ENCODE measurements at places on chromosomes 16 and 17. TPM values are rescaled to one million over a fixed set of nuclear protein-coding genes. Genes with fewer than 3 reads are reported as not detected.

The AOC2 gene
- total RNA-seq, result 1.5 TPM

The FBXL19 gene
- 16.1 TPM for total RNA-seq

The G6PC1 gene
- total RNA-seq, result not detected

The ATAD5 gene
- 1.5 TPM for total RNA-seq

The ZNF652 gene
- total RNA-seq, result 53.2 TPM

The KRTAP4-9 gene
- total RNA-seq, result not detected

GRCh38 chr17:35104844-35105450 is 14.7 kb downstream of the RAD51D start:
- no peak overlapping the region for H3K27ac ChIP-seq
- no peaks in the 10 kb centered on the region for H3K4me1 ChIP-seq
- no peaks in the 10 kb centered on the region for H3K36me3 ChIP-seq
- DNase-seq, result no peak
- no peak overlapping the region for H3K4me3 ChIP-seq

DNA sequence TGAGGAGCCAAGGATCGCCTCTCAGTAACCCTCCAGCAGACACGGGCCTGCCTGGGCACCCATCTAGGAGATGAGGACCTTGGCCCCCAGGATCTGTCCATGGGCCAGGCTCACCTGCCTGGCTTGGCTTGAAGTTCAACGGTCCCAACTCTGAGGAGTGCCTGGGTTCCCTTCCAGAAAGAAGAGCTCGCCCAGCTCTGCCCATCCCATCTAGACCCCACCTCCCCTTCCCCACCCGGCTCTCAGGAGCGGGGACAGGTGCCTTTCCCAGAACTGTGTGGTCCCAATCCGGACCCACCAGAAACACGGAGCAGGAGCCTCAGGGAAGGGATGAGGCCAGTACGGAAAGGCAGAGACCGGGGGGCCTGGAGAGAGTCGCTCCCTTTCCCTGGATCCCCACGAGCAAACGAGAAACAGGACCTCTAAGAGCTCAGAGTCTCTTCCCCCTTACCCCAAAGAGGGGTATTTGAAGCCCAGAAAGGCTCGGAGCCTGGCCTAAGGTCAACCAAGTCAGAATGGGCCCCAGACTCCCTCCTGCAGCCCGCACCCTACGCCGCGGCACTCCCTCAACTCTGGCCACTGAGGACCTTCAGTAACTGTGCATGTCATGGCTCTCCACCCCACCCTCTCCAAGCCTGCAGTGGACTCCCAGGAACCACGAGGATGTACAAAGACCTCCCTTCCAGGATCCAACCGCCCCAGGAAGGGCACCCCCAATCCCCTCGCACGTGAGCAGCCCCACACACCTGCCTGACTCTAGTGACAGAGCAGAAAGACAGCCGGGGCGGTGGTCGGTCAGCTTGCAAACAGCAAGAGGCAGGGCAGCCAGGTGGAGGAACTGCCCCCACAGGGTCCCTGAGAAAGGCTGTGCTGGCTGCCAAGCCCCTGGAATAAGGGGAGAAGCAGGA is 5.4 kb downstream of the CLUH start:
- H3K36me3 ChIP-seq, result no peaks in the 10 kb centered on the region
- no peak overlapping the region for H3K27ac ChIP-seq
- DNase-seq, result no peak
- H3K4me3 ChIP-seq, result no peak overlapping the region

DNA sequence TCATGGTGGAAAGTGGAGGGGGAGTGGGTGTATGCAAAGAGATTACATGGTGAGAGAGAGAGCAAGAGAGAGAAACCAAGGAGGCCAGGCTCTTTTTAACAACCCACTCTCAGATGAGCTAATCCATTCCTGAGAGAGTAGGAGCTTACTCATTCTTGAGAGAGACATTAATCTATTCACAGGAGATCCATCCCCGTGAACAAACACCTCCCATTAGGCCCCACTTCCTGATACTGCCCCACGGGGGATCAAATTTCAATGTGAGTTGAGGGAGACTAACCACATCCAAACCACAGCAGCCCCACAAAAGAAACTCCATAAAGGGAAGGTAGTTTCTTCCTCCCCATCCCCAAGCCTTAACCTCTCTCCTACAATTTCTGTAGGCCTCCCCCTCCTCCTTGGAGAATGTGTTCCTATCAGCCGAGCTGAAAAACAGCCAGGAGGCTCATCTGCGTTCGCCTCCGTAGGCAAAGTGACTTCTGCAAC is 450.0 kb downstream of the NPIPA7 start:
- H3K4me3 ChIP-seq, result no peak overlapping the region
- no peak for DNase-seq
- H3K27ac ChIP-seq, result no peak overlapping the region
- no peaks in the 10 kb centered on the region for H3K36me3 ChIP-seq

DNA sequence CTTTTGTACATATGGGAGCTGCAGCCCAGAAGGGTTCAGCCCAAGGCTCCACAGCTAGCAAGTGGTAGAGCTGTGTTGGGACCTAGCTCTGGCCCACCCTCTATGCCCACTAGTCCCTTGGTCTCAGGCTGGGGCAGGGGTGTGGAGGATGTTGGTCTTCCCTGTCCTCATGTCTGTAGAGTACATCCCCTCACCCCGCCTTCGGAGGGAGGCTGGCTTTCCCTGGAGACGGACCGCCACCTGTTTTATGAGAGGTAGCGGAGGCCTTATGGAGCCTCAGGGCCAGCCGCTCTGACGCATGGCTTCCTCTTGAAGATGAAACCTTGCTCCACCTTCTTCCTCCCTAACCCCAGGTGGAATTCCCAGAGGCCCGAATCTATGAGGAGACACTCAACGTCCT is 8.4 kb downstream of the TNFAIP1 start:
- H3K27me3 ChIP-seq, result no peaks in the 10 kb centered on the region
- H3K4me1 ChIP-seq, result peaks cover 23% of the 10 kb centered on the region
- no peak overlapping the region for H3K27ac ChIP-seq
- H3K36me3 ChIP-seq, result no peaks in the 10 kb centered on the region

DNA sequence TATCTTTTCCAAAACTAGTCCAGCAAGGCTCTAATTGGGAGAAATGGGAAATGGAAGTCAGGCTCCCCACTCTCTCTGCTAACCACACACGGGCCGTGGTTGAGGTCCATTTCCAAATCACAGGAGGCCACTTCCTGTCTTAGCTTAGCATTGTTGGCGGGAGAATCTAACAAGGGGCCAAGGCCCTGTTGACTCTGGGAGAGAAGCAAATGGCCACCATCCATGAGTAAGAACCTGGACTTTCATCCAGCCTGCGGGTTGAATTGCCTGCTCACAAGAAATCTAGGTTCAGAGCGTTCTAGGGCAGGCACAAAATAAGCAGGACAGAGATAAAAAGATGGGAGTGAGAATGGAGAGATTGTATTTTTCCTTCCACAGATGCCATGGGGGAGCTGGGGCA is 5.7 kb downstream of the FAM20A start:
- H3K27me3 ChIP-seq, result no peaks in the 10 kb centered on the region
- peaks cover 5% of the 10 kb centered on the region for H3K4me1 ChIP-seq
- H3K4me3 ChIP-seq, result no peak overlapping the region
- no peaks in the 10 kb centered on the region for H3K36me3 ChIP-seq
- H3K27ac ChIP-seq, result peak overlapping the region; percentile 27

GRCh38 chr17:33183487-33184026 is 109.5 kb downstream of the ASIC2 start:
- no peak overlapping the region for H3K27ac ChIP-seq
- H3K36me3 ChIP-seq, result no peaks in the 10 kb centered on the region
- no peak for DNase-seq
- no peaks in the 10 kb centered on the region for H3K27me3 ChIP-seq
- H3K4me1 ChIP-seq, result no peaks in the 10 kb centered on the region

- no peaks in the 10 kb centered on the region for H3K27me3 ChIP-seq
- peaks cover 9% of the 10 kb centered on the region for H3K4me1 ChIP-seq
- H3K4me3 ChIP-seq, result no peak overlapping the region
- DNase-seq, result no peak
- H3K36me3 ChIP-seq, result no peaks in the 10 kb centered on the region
These were observed 27.7 kb downstream of the SRL start for GRCh38 chr16:4214215-4214621.

DNA sequence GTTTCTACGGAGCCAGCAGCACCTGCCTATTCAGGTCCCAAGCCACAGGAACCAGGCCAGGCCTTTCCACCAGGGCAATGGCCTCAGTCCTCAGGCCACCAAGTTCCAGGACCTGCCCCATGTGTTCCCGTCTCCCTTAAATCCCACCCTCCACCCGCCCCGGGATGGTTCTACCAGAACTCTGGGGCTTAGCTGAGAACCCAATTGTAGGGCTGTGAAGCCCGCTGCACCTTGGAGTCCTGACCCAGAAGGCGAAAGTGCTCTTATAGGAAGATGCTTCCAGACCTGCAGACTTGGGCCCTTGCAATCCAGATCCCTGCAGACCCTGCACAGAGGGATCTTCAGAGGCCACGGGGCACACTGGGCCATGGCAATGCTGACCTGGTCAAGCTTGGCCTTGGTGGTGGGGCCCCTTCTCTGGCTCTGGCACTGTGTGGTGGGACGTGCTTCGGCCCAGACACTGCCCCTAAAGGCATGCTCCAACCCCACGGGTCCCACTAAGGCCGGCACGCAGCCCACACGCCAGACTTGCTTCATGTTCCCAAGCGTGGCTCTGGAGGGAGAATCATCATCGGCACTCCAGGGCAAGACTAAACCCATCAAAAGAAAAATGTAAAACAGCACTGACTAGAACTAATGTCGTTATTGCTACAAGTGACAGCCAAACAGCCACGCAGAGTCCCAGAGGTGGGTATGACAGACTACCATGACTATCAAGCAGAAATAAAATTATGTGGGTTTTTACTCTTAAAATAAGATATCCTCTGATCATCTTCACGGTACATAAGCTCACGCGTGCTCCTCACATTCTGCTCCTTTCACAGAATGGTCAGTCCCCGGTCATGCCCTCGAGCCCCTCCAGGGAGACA is 41.3 kb upstream of the ATP2A3 start:
- H3K27me3 ChIP-seq, result no peaks in the 10 kb centered on the region
- H3K4me1 ChIP-seq, result peaks cover 3% of the 10 kb centered on the region
- H3K36me3 ChIP-seq, result no peaks in the 10 kb centered on the region
- DNase-seq, result no peak

DNA sequence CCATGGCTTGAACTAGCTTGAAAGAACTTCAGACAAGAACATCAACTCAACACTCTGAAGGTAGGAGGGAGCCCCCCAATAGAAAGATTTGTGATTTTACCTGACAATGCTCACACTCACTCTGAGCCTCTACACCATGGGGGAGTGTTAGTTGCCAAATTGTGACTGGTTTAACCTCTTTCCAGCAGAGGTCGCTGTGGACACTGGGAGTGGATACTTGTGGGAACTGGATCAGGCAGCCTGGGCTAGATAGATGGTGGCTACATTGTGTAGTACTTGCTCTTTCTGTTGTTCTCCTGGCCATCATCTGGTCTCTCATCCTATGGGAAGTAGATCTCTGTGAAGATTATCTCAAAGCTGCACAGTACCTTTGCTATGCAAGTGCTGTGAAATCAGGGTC is 2.9 kb downstream of the SMPD3 start:
- H3K36me3 ChIP-seq, result no peaks in the 10 kb centered on the region
- peaks cover 20% of the 10 kb centered on the region for H3K4me1 ChIP-seq
- H3K4me3 ChIP-seq, result no peak overlapping the region
- no peak for DNase-seq
- no peaks in the 10 kb centered on the region for H3K27me3 ChIP-seq
- H3K27ac ChIP-seq, result no peak overlapping the region

GRCh38 chr17:383771-384621 is 31.4 kb upstream of the RPH3AL start:
- H3K27me3 ChIP-seq, result no peaks in the 10 kb centered on the region
- DNase-seq, result no peak
- H3K4me3 ChIP-seq, result no peak overlapping the region
- H3K36me3 ChIP-seq, result no peaks in the 10 kb centered on the region

DNA sequence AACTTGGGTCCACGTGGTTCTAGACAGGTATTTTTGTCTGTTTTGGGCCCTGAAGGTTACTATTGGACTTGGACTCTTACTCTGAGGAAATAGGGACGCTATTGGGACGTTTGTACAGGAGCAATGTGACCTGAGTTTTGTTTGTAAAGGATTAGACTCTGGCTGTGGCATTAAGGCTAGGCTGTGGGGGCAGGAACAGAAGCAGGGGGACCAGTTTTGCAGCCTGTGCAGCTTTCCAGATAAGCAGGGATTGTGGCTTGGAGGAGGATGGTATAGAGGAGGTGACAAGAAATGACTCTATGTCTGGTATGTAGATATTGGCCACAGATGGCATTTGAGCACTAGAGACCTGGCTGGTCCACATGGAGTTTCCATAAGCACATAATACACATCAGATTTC is 12.8 kb downstream of the NOD2 start:
- H3K27ac ChIP-seq, result no peak overlapping the region
- no peaks in the 10 kb centered on the region for H3K27me3 ChIP-seq
- no peaks in the 10 kb centered on the region for H3K4me1 ChIP-seq
- H3K4me3 ChIP-seq, result no peak overlapping the region
- no peaks in the 10 kb centered on the region for H3K36me3 ChIP-seq
- no peak for DNase-seq

- no peaks in the 10 kb centered on the region for H3K27me3 ChIP-seq
- peak overlapping the region; percentile 29 for H3K4me3 ChIP-seq
- peaks cover 11% of the 10 kb centered on the region for H3K4me1 ChIP-seq
- H3K27ac ChIP-seq, result peak overlapping the region; percentile 90
- DNase-seq, result peak; percentile 79
- no peaks in the 10 kb centered on the region for H3K36me3 ChIP-seq
These were observed 26.4 kb upstream of the CLEC18A start for GRCh38 chr16:69924777-69925191.

- DNase-seq, result peak; percentile 15
- H3K4me1 ChIP-seq, result peaks cover 12% of the 10 kb centered on the region
- H3K27ac ChIP-seq, result peak overlapping the region; percentile 81
- H3K4me3 ChIP-seq, result no peak overlapping the region
- no peaks in the 10 kb centered on the region for H3K36me3 ChIP-seq
These were observed 171.0 kb downstream of the KATNIP start for GRCh38 chr16:27720731-27721530.

GRCh38 chr17:27776882-27777624 is 23.3 kb downstream of the NOS2 start:
- no peak overlapping the region for H3K27ac ChIP-seq
- H3K36me3 ChIP-seq, result no peaks in the 10 kb centered on the region
- no peaks in the 10 kb centered on the region for H3K4me1 ChIP-seq
- no peak overlapping the region for H3K4me3 ChIP-seq

DNA sequence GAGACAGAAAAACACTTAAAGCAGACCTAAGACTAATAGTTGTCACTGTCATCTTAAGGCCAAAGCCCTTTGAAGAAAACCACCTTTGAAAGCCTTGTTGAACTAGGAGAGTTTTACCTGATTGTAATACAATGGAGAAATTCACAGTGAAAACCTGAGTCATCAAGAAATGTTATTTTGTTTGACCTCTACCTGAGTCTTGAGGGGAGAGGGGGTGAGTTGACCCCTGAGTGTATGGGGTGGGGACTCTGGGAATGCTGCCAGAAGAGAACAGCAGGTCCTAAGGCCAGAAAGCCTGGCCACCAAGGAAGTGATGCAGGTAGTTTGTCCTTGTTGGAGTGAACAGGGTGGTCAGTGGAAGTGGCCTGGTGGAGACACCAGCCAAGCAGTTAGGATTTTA is 204.3 kb downstream of the SPECC1 start:
- no peaks in the 10 kb centered on the region for H3K36me3 ChIP-seq
- no peaks in the 10 kb centered on the region for H3K27me3 ChIP-seq
- DNase-seq, result no peak
- H3K27ac ChIP-seq, result no peak overlapping the region
- no peak overlapping the region for H3K4me3 ChIP-seq

GRCh38 chr16:50198802-50199403 is 45.8 kb downstream of the TENT4B start:
- no peak overlapping the region for H3K4me3 ChIP-seq
- H3K4me1 ChIP-seq, result peaks cover 9% of the 10 kb centered on the region
- DNase-seq, result no peak
- no peak overlapping the region for H3K27ac ChIP-seq
- no peaks in the 10 kb centered on the region for H3K36me3 ChIP-seq
- no peaks in the 10 kb centered on the region for H3K27me3 ChIP-seq

- no peak overlapping the region for H3K27ac ChIP-seq
- no peaks in the 10 kb centered on the region for H3K36me3 ChIP-seq
- H3K4me1 ChIP-seq, result peaks cover 9% of the 10 kb centered on the region
- H3K27me3 ChIP-seq, result no peaks in the 10 kb centered on the region
- no peak for DNase-seq
These were observed 15.0 kb downstream of the CA5A start for GRCh38 chr16:87921236-87921773.

All from ovary (tissue), 10 donors.